ENCODE measurements at places on chromosomes 16 and 17.
A peak's percentile ranks its signal among the peaks of the same experiment; 100 is the strongest.

- DNase-seq: no peak
These were observed 12.1 kb upstream of the WFDC1 start for GRCh38 chr16:84282533-84282932.

DNA sequence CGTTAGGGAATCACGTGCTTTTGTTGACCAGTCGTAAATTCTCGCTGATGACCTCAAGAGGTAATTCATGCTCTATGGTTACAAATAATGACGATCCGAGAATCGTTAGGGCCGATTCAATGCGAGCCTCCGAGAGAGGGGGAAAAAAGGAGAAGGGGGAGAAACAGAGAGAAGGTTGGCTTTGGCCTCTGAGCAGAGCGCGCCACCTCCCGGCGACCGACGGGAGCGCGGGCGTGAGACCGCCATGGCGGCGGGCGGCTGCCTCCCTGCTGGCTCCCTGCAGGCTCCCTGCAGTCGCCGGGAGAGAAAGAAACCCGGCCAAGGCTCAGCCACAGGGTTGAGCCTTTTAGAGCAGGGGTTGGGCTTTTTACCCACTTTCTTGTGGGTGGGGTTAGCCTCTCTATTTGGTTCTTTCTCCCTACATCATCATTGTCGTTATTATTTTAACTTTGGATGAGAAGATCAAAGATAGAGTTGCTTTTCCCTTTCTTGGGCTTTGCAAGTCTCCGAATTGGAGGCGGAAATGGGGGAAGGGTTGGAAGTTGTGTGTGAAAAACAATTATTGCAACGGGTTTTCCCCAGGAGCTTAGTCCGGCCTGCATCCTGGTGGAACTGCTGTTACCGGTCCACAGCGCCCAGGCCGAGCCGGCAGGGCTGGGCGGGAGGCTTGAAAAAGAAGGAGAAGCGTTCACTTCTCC, 410 bp upstream of the HOXB5 start:
- DNase-seq: peak; percentile 83

- DNase-seq: no peak
These were observed 19.0 kb downstream of the SPIRE2 start for GRCh38 chr16:89847051-89847939.

DNA sequence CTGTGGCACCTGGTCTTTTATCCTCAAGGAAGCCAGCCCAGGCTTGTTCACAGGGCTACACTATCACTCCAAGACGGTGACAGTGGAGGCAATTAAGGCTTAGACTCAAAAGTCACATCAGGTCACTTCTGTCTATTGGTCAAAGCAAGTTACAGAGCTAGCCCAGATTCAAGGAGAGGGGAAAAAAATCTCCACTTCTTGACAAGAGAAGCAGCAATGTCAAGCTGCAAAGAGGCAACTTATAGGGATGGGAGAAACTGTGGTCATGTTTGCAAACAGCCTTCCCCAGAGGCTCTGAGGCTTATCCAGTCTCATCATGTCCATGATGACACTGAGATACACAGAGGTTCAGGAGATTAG, 31.6 kb downstream of the SERPINF1 start:
- DNase-seq: no peak

- DNase-seq: no peak
These were observed 14.2 kb upstream of the ZFHX3 start for GRCh38 chr16:73062001-73062616.

DNA sequence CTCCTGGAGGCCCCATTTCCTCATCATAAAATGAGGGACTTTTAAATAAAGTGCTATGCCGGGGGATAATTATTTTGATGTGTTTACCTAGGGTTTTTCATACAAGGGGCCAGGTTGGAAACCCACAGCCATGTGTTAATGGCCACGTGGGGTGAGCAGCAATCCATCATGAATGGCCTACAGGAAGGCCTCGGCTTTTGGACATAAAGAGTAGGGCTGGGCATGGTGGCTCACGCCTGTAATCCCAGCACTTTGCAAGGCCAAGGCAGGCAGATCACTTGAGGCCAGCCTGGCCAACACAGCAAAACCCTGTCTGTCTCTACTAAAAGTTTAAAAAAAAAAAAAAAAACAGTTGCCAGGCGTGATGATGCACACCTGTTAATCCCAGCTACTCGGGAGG, 40.3 kb downstream of the MEAK7 start:
- no peak for DNase-seq

DNA sequence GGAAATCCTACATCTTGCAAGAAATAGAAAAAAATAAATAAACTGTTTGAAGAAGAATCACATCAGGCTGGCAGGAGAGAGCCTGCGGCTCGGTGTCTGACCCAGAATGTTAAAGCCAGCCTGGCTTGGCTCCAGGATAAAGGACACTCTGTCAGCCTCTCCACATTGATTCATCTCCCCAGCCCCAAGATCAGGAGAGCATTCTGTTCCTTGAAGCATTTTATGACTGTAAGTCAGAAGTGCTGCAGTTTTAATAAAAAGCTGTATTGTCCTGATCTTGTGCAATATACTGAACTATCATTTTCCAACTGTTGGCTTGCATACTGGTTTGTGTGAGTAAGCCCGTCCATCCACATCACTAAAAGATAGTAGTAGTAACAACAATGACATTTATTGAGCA, 426.6 kb downstream of the HAPSTR1 start:
- DNase-seq: no peak

- no peak for DNase-seq
These were observed 2.1 kb downstream of the TEPSIN start for GRCh38 chr17:81236784-81237183.

GRCh38 chr17:80312621-80313135, 52.0 kb downstream of the RNF213 start:
- DNase-seq: no peak

DNA sequence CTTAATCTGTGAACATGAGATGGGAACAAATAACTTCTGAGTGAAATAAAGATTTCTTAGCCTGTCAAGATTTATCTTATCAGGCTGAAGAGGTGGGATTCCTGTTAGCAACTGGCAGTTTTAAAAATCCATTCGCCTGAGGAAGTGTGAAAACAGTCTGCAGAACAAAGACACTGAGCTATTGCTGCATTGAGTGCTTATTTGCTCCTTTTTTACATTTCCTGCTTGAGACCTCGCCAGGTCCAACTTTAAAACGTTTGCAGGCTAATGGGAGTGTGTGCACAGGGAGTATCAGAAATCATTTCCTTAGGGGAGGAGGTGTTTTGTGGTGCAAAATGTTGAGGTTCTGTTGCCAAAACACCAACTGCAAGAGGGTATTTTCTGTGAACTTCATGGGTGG, 957.8 kb upstream of the RBFOX1 start:
- no peak for DNase-seq

GRCh38 chr16:71360378-71360777, 1.9 kb downstream of the CALB2 start:
- no peak for DNase-seq

DNA sequence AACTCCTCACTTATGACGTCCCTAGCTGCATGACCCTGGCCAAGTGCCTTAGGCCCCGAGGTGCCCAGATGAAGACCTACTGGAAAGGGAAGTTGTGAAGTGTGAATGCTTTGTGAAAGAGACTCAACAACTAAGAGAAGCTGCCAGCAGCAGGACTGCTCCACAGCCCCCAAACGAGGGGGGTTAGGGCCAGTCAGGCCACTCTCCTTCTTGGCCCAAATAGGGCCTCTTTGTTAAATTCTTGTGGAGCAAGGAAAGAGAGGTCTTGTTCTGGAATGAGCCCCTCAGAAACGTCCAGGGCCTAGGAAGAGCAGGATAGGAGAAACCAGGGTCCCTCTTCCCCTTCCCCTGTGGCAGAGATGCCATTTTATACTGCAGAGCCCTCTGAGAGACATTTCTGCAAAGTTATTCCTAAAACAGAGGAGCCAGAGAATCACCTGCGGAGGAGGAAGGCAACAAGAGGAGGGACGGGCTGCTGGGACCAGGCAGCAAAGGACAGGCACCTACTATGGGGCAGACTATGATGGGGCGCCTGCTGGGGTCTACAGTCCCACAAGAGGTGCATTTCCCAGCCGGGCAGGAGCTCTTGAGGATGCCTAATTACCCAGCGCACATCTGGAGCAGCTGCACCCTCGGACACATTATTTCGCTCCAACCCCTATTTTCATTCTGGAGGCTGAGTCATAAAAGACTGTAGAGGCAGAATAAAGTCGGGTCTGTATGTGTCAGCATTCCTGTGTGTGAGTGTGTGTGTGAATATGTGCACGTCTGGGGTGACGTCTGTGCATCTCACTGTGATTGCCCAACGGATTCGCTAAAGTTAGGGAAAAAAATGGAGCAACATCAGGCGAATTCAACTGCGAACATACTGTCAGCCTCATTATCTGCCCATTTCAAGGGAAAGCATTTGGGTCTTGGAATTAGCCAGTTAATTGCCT, 11.4 kb upstream of the HOXB9 start:
- no peak for DNase-seq

DNA sequence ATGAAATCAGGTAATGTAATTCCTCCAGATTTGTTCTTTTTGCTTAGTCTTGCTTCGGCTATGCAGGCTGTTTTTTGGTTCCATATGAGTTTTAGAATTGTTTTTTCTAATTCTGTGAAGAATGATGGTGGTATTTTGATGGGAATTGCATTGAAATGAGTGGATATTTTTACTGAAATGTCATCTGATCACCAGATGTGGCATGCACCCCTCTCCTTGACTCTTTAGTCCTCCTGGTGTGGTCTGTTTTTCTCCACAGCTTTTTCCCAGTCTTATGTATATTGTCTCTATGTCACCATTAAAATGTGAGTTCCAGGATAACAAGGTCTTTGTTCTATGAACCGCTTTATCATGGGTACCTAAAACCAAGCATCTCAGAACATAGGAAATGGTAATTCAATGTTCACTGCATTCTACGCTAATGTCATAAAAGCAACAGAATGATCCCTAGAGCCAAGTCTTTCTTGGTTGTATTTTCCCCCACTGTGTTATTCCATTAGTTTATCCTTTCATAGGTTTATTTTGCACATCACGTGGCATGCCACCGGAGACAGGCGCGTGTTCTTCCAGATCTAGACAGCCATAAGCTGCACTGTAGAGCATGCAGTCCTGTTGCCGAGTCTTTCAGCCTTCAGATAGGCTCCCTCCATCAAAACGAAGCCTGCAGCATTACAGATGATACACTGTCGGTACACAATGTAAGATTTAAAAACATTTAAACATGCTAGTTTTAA, 172.5 kb downstream of the RPTOR start:
- no peak for DNase-seq

DNA sequence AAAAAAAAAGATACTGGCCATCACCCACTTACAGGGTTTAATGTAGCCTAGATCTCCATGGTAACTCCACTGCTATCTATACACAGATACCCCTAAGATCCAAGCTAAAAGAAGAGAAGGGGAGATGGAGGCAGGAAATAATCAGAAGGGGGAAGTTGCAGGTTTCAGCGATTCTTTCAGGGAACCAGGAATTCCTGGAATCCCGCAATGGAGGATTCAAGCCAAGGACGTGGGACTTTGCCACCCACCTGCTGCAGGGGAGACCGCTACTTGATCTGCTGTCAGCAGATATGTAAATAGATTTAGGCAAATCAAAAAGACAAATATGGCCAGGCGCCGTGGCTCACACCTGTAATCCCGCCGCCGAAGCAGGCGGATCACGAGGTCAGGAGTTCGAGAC, 121.1 kb downstream of the AIPL1 start:
- no peak for DNase-seq

GRCh38 chr17:48500435-48501426, 30.1 kb downstream of the HOXB1 start:
- DNase-seq: no peak

DNA sequence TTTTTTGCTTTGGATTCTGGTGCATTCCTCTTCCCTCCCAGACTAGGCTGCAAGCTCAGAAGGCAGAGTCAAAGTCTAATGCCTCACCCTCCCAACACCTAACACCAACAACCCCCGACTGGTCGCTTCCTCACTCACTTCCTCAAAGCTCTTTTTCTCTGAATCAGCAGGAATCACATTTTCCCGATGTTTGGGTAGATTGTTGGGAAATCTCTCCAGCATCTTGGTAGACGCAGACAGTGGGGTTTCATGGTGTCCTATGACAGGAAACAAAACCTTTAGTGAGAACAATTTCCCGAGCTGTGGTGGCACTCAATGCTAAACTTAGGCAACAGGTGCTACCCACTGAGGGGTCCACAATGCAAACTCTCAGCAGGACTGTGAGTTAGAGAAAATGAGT, 39.9 kb upstream of the ICAM2 start:
- DNase-seq: no peak

- DNase-seq: no peak
These were observed 49.7 kb downstream of the NTN1 start for GRCh38 chr17:9071016-9071415.

DNA sequence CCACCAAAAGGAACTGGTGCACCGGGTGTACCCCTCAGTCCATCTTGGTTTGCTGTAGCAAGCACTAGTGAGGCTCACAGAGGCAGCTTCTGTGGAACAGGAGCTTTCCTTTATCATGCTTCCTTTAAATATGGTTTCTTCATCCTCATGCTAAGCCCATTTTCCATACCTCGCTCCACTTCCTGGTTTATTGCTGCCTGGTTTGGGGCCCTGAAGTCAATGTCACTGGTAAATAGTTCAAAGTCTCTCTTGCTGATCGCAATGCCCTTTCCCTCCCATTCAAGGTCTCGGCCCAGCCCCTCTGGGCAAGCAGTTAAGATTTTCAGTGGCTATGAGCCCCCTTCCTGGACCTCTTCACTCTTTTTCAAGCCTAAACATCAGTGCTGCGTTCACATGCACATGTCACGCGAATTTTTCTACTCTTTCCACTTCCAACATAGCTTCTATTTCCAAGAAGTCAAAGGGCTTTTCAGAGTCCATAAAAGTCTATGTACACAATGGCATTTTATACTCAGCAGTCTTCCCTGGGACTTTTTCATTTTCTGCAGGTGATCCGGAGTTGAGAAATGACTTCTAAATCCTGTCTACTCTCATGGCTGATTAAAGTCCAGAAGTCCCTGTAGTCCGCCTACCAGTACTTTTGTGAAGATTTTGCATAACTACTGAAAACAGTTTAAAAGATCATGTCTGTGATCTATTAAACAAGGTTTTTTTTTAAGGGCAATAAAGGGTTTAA, 323.8 kb upstream of the ZFHX3 start:
- DNase-seq: no peak

DNA sequence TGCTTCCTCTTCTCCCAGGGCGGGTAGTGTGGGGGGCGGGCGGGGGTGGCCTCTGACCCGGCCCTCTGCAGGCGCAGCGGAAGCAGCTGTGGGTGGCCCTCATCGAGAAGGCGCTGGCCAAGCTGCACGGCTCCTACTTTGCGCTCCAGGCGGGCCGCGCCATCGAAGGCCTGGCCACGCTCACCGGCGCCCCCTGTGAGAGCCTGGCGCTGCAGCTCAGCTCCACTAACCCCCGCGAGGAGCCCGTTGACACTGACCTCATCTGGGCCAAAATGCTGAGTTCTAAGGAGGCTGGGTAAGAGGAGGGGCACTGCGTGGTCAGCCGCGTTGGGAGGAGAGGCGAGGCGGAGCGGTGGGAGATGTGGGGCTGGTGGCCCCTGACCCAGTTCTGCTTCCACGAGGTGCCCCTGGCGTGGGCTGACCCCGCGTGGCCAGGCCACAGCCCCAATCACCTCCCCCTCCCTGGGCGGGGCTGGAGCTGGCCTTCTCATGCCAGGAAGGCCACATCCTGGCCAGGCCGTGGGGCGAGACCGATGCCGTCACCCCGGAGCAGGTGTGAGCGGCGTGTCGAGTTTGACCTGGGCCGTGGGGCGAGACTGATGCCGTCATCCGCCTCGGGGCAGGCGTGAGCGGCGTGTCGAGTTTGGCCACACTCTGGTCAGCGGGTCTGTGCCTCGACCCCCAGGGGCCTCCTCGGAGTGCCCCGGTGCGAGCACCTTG, 10.5 kb upstream of the PRR35 start:
- DNase-seq: no peak
